Left ventricle myocardium inferior (tissue), 1 donor: ENCODE measurements at places on chromosomes 1 and 21. TPM values are rescaled to one million over a fixed set of nuclear protein-coding genes. Genes with fewer than 3 reads are reported as not detected.

Gene SPRR1A
- not detected for total RNA-seq

Gene TXNIP
- 753 TPM for total RNA-seq

Gene PLEKHA6
- total RNA-seq: 28.8 TPM

Gene PAQR6
- total RNA-seq: 0.47 TPM

GRCh38 chr1:109249654-109250401, 489 bp downstream of the CELSR2 start:
- no peaks in the 10 kb centered on the region for H3K36me3 ChIP-seq
- peak overlapping the region; percentile 73 for H3K4me3 ChIP-seq
- H3K27me3 ChIP-seq: peaks cover 42% of the 10 kb centered on the region
- H3K27ac ChIP-seq: peak overlapping the region; percentile 19

GRCh38 chr1:119771016-119771415, 2.3 kb upstream of the HMGCS2 start:
- H3K4me3 ChIP-seq: no peak overlapping the region
- H3K27ac ChIP-seq: no peak overlapping the region
- DNase-seq: peak; percentile 24
- no peaks in the 10 kb centered on the region for H3K36me3 ChIP-seq
- peaks cover 58% of the 10 kb centered on the region for H3K4me1 ChIP-seq
- no peaks in the 10 kb centered on the region for H3K27me3 ChIP-seq

- H3K27ac ChIP-seq: no peak overlapping the region
- H3K36me3 ChIP-seq: peaks cover 56% of the 10 kb centered on the region
- H3K4me3 ChIP-seq: no peak overlapping the region
- peaks cover 71% of the 10 kb centered on the region for H3K4me1 ChIP-seq
- no peaks in the 10 kb centered on the region for H3K27me3 ChIP-seq
These were observed 8.7 kb downstream of the FUBP1 start for GRCh38 chr1:77970192-77970591.

DNA sequence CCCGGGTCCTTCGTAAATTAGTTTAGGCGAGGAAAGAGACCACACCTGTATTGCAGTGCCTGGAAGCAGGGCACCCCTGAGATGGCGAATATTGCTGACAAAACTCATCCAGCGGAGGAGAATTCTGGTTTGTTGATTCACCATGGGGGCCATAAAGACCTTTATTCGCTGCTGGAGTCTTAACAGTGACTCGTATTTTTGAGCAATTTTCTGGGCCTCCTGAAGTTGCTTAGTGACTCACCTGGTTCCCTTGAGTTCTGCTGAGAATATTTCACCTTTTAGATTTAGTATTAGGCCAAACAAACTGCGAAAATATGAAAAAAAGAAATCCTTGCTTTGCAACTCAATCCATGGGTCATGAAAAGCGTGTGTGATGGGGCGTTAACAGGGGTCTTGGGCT, 20.6 kb upstream of the H6PD start:
- H3K27me3 ChIP-seq: peaks cover 10% of the 10 kb centered on the region
- DNase-seq: no peak
- H3K4me1 ChIP-seq: no peaks in the 10 kb centered on the region
- H3K36me3 ChIP-seq: no peaks in the 10 kb centered on the region

GRCh38 chr1:75415187-75415586, 195.7 kb downstream of the SLC44A5 start:
- no peaks in the 10 kb centered on the region for H3K4me1 ChIP-seq
- no peak overlapping the region for H3K27ac ChIP-seq
- DNase-seq: no peak
- no peaks in the 10 kb centered on the region for H3K36me3 ChIP-seq
- H3K27me3 ChIP-seq: no peaks in the 10 kb centered on the region

DNA sequence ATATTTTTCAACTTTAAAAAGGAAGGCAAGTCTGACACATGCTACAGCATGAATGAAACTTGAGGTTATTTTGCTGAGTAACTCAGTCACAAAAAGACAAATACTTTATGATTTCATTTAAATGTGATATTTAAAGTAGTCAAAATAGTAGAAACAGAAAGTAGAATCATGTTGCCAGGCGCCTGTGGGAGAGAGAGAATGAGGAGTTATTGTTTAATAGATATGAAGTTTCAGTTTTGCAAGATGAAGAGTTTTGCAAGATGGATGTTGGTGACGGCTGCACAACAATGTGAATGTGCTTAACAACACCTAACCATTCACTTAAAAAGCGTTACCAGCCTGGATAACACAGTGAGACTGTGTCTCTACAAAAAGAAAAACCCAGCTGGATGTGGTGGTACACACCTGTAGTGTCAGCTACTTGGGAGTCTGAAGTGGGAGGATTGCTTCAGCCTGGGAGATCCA, 20.7 kb upstream of the ATP1A1 start:
- no peaks in the 10 kb centered on the region for H3K27me3 ChIP-seq
- no peak for DNase-seq
- H3K4me1 ChIP-seq: peaks cover 5% of the 10 kb centered on the region
- no peak overlapping the region for H3K4me3 ChIP-seq

DNA sequence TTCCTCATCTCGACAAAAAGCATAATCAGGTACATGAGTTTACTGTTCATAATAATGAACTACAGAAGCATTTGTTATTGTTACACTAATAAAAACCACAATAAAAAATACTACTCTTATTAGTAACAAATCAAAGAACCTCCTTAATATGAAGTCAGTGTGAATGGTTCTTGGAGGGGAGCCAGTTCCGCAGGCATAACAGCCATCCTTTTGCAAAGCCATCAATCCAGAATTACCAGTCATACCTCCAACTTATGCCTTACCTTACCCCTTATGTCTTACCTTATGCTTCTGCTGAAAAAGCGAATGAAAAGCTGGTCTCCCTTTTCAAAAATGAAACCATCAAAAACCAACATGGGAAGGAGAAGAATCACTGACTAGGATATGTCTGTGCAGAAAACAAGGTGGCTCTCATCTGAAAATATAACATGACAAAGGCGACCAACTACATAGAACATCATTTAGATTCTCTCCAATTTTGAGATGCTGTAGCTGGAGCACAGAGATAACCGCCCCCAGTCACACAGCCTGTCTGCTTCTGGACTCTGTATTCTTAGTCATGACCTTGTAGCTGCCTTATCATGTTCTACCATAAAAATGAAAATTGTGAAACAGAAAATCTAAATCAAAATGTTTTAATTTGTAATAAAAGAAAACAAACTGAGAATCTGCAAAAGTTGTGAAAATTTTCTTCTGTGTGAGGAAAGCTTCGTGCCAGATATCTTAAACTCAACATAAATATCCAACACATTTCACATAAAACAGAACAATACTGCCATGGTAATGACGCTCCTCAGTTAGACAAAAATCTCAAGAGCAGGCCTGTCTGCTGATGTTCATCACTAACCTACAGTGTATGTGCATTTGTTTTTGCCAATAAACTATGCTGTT, 438.2 kb downstream of the SMYD3 start:
- no peaks in the 10 kb centered on the region for H3K36me3 ChIP-seq
- H3K27ac ChIP-seq: no peak overlapping the region
- H3K4me3 ChIP-seq: no peak overlapping the region
- H3K4me1 ChIP-seq: no peaks in the 10 kb centered on the region
- no peaks in the 10 kb centered on the region for H3K27me3 ChIP-seq

GRCh38 chr1:222079566-222079965, 337.7 kb upstream of the DUSP10 start:
- no peak overlapping the region for H3K27ac ChIP-seq
- no peak for DNase-seq
- no peaks in the 10 kb centered on the region for H3K27me3 ChIP-seq
- H3K36me3 ChIP-seq: no peaks in the 10 kb centered on the region
- H3K4me1 ChIP-seq: peaks cover 4% of the 10 kb centered on the region

DNA sequence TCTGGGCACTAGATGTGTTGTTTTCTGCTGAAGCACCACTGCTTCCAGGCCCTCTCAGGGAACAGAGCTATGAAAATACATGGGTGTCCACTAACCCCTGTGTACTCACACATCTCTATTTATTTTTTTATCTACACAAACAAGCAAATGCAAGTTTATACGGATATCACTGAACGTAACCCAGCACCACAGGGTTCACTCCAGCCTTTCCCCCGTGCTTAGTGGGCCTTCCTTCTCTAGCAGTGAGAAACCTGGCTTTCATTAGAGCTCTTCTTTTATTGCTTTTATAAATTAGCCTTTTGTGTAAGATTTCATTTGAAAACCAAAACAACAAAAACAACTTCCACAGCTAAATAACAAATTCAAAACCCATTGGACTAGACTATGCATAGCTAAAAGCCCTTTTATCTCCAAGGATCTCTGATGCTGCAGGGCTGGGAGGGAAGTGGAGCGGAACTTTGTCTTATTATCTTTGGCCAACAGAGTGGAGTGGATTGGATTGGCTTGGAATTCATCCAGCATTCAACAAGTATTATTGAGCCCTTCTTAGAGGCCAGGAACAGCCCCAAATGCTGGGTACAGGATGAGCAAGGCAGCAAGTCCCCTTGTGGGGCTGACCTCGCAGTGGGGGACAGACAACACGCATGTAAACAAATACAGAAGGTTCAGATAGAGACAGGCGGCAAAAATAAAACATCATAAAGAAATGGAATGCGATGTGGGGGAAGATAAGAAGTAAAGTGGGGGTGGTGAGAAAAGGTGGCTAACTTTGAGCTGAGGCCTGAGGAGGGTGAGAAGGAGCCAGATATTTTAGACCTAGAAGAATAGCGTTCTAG, 371.8 kb upstream of the POU3F1 start:
- no peaks in the 10 kb centered on the region for H3K4me1 ChIP-seq
- no peak overlapping the region for H3K27ac ChIP-seq
- H3K27me3 ChIP-seq: peaks cover 30% of the 10 kb centered on the region
- H3K4me3 ChIP-seq: no peak overlapping the region
- H3K36me3 ChIP-seq: no peaks in the 10 kb centered on the region

DNA sequence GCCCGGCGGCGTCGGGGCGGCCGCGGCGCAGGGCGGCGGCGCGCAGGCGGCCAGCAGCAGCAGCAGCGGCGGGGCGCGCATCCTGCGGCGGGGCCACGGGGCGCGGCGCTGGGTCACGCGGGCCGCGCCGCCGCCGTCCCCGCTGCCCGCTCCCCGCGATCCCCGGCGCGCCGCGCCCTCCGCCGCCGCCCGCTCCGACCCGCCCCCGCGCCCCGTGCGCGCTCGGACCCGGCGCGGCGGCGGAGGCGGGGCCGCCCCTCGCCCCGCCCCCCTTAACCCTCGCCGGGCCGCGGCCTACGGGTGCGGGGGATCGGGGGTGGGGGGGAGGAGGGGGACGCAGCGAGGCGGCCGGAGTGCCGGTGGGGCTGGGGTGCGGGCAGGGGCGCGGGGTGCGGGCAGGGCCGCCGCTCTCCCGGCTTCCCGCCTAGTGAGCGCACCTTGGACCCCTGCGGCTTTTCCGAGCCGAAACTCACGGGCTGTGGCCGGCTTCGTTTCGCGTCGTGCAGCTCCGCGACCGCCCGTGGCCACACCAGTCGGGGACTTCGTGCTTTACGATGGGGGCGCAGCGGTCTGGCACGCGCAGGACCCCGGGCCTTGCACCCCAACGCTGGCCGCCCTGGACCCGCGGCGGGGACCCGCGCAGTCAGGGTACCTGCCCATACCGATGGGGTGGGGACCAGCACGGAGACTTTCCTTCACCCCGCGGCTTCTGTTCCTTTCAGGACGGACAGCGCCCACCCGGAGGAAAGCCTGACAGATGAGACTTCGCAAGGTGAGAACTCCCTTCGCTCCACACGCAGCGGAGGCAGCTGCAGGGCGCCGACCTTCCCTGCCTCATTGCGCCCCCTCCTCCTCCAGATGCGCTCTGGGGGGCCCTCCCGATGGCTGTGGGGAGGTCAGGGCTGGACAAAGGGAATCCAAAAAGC, at the start of gene FNDC10:
Gene FNDC10 (minus strand): TSS at position 201 of the 926 bp plus-strand sequence. CDS start 120 bp downstream, at position 81.
- H3K36me3 ChIP-seq: no peaks in the 10 kb centered on the region
- peaks cover 27% of the 10 kb centered on the region for H3K4me1 ChIP-seq
- H3K27ac ChIP-seq: no peak within 1 kb of the TSS
- DNase-seq: no peak

GRCh38 chr1:220457957-220458609, 69.9 kb upstream of the MARK1 start:
- no peaks in the 10 kb centered on the region for H3K36me3 ChIP-seq
- H3K27me3 ChIP-seq: no peaks in the 10 kb centered on the region
- H3K4me1 ChIP-seq: peaks cover 10% of the 10 kb centered on the region
- no peak for DNase-seq
- H3K27ac ChIP-seq: no peak overlapping the region
- H3K4me3 ChIP-seq: no peak overlapping the region

GRCh38 chr1:229554886-229555621, 3.5 kb downstream of the ABCB10 start:
- no peaks in the 10 kb centered on the region for H3K36me3 ChIP-seq
- peaks cover 75% of the 10 kb centered on the region for H3K4me1 ChIP-seq
- no peak for DNase-seq
- H3K4me3 ChIP-seq: no peak overlapping the region

- H3K27me3 ChIP-seq: no peaks in the 10 kb centered on the region
- H3K27ac ChIP-seq: no peak overlapping the region
- no peak for DNase-seq
- H3K4me3 ChIP-seq: no peak overlapping the region
- no peaks in the 10 kb centered on the region for H3K36me3 ChIP-seq
- H3K4me1 ChIP-seq: no peaks in the 10 kb centered on the region
These were observed 64.3 kb downstream of the FASLG start for GRCh38 chr1:172723251-172723650.

- DNase-seq: no peak
- H3K36me3 ChIP-seq: no peaks in the 10 kb centered on the region
- H3K27me3 ChIP-seq: peaks cover 99% of the 10 kb centered on the region
- H3K4me3 ChIP-seq: no peak overlapping the region
These were observed 33.2 kb upstream of the RUNX3 start for GRCh38 chr1:24963099-24963872.

- no peaks in the 10 kb centered on the region for H3K36me3 ChIP-seq
- H3K27me3 ChIP-seq: no peaks in the 10 kb centered on the region
- DNase-seq: no peak
- no peak overlapping the region for H3K4me3 ChIP-seq
- peaks cover 46% of the 10 kb centered on the region for H3K4me1 ChIP-seq
These were observed 766.8 kb downstream of the USP25 start for GRCh38 chr21:16496609-16497008.

DNA sequence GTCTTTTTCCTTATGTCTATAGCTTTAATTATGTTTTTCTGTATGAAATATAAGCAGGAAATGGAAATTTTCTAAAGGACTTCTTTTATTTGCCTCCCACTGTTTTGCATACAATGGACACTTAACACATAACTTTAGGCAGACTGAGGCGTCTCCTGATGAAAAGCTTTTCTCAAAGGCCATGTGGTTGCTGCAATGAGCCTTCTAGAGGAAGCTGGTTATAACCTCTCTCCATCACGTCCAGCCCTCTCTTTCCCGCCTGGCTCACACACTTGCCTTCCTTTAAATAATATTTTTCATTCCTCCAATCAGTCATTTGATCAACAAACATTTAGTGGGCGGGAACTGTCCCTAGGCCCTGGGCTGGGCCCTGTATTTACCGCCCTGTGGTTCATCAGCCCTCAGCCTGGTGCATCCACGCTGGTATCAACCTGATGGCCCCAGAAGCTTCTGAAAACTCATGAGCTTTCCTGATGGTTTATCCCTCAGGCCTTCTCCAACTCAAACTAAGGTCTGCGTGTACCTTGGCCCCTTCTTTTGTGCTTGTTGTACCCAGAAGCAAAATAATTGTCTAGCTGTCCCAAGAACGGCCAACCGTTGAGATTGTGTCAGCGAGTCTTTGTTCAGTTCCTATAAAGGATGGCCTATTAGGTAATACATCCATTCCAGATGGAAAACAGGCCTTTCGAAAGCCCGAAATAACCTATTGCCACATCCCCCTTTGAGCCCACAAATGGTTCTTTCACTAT, 75.3 kb upstream of the LYST start:
- no peak overlapping the region for H3K27ac ChIP-seq
- no peaks in the 10 kb centered on the region for H3K27me3 ChIP-seq
- H3K4me1 ChIP-seq: peaks cover 29% of the 10 kb centered on the region
- no peak overlapping the region for H3K4me3 ChIP-seq
